ENCODE measurements at places on chromosomes 2 and 18. TPM values are rescaled to one million over a fixed set of nuclear protein-coding genes. Genes with fewer than 3 reads are reported as not detected.

Gene C2orf78
- polyA plus RNA-seq = not detected

- no peak for DNase-seq
Measured at GRCh38 chr2:216363221-216363620, 9.1 kb downstream of the MARCHF4 start.

DNA sequence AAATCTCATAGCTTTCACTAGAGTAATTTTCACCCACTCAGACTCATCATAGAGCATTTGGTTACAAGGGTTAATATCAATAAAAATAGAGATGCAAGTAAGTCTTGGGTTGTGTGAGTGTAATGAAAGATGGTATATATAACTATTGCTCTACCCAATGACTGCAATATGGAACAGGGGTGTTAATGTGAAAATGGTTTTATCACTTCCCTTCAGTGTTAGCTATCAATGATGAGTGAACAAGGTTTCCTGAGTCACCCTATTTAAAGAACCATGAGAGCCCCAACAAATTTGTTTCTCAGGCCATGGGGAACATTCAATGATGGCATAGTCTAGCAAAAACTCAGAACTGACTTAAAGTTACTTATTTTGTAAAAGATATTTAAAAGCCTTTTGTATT lies 1133.6 kb upstream of the ZEB2 start:
- DNase-seq = no peak

Gene GPR75
- polyA plus RNA-seq = 0.51 TPM

- peak; percentile 16 for DNase-seq
Measured at GRCh38 chr18:69636529-69637301, 236.0 kb downstream of the DOK6 start.

Gene FOXI3
- polyA plus RNA-seq = not detected

Gene ARHGEF4
- polyA plus RNA-seq = 3.2 TPM

DNA sequence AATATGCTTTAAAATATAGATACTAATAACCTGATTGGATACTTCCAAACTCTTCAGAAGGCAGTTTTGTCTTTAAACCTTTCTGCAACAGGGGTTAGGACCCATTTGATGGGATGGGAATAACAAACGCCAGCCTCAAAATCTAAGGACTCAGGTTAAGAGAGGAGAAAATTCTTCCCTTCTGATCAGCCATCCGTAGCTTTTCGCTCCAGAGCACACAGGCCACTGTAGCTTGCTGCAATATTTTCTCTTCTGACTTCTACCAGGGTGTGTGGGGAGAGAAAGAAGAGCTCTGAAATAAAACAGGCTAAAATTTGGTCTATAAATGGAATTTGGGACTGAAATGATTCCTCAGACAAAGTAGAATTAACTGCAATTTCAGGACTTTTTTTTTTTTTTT lies 95.1 kb downstream of the ALPK2 start:
- no peak for DNase-seq

GRCh38 chr18:75246721-75247610 lies 36.4 kb downstream of the TSHZ1 start:
- DNase-seq = no peak

Gene SKOR2
- not detected for polyA plus RNA-seq

- DNase-seq = peak; percentile 38
Measured at GRCh38 chr18:9475643-9476591, 604 bp downstream of the RALBP1 start.

- no peak for DNase-seq
Measured at GRCh38 chr2:240717681-240718581, 26.3 kb downstream of the AQP12A start.

DNA sequence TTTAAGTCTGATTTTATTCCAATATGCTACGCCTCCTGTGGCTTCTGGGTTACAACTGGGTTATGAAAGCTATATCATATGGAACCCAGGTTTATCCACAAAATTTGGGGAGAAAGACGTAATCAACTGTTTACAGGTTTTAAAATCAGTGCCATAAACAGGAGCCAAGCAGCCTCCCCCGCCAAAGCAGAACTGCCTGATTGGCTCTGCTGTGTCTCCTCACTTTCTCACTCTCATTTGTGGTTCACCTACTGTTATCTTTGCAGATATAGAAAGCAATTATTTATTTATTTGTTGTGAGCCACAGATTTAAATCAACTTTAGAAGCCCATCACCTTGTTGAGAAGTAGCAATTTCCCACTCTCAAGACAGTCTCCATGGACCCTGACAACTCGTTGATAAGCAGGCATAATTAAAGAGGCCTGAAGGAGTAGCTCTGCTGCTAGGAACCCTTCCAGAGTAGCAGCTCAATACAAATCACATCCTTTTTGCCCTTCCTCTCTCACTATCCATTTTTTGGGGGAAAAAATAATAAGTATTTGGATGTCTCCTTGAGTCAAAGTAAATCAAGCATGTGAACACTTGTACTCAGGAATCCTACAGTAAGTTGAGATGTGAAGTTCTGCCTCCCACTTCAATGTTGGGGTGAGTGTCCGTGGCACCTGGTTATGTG lies 191.0 kb upstream of the CCDC150 start:
- DNase-seq = no peak

DNA sequence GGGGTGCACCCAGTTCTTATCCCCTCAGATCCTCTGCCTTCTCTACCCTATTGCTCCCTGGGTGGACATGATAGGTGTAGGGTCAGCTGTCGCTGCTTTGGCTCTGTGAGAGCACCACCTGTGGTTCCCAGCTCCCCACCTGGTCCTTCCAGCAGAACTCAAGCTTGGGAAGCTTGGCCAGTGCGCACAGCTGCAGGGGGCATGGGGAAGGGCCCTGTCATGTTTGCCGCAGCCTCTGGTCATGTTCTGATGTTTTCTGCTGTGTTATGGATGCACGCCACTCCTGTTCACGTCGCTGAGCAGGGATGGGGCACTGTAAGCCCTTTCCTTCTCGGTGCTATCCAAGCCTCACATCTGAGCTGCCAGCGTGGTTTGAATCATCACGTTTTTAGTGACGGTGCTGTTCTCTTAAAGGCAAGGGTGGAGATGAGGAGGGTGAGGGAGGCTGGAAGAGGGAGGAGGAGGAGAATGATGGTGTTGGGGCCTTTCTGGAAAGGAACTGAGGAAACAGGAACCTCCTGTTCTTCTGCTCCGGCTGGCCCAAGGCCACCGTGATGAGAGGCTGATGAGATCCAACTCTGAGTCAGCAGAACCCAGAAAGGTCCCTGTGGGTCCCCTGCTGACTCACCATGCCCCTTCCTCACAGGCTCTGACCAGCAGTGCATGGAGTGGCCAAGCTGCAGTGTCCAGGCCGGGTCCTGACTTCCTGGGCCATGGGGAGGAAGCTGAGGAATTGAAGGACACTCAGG lies 78.0 kb downstream of the LIPG start:
- no peak for DNase-seq

- no peak for DNase-seq
Measured at GRCh38 chr2:168064011-168064998, 183.1 kb downstream of the STK39 start.

GRCh38 chr2:118834901-118835745 lies 12.3 kb downstream of the EN1 start:
- DNase-seq = no peak

Gene RAB6C
- 0.06 TPM for polyA plus RNA-seq

DNA sequence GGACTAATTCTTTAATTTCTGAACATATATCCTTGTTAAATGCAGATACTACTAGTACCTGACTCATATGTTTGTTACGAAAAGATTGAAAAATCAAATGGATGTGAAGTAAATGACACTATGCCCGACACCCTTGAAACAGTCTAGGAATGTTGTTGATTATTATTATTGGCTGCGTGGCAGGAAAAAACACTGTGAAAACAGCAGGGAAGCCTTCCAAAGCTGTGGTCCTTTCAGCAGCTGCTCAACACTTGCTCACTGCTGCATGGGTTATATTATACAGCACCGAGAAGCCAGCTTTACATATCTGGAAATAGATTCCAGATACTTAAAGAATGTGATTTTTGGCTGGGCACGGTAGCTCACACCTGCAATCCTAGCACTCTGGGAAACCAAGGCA lies 26.5 kb downstream of the CRYGD start:
- DNase-seq = no peak

Gene STK39
- polyA plus RNA-seq = 27.7 TPM

Gene IGFBP2
- polyA plus RNA-seq = 171 TPM

Gene ASB18
- 3.5 TPM for polyA plus RNA-seq

- DNase-seq = no peak
Measured at GRCh38 chr2:236809716-236810115, 240.1 kb downstream of the ACKR3 start.

DNA sequence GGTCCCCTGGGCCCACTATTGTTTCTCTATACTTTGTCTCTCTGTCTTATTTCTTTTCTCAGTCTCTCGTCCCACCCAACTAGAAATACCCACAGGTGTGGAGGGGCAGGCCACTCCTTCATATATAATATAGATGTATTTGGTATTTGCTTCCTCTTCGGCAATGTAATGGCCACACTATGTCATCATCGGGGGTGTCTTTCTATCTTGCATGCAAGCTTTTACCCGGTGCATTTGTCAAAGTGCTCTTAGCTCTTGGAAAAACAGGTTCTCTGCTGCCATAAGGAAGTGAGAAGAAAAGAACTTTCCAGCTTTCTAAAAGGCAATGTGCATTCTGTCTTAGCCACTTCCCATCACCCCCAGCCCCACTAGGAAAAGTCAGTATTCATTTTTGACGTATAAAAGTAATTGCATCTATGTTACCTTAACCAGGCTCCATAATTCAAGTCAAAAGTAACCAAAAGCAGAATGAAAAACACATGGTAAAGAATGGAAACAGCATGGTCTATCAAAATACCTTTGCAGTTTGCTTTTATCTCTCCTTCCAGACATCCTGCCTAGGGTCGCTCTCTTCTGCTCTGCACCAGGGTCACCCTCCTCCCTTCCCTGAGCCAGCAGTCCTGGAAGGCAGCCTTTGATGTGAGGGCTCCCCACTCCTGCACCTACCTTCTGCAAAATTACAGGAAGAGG lies 27.2 kb upstream of the FHL2 start:
- no peak for DNase-seq

GRCh38 chr2:212176151-212176550 lies 362.5 kb downstream of the ERBB4 start:
- no peak for DNase-seq

DNA sequence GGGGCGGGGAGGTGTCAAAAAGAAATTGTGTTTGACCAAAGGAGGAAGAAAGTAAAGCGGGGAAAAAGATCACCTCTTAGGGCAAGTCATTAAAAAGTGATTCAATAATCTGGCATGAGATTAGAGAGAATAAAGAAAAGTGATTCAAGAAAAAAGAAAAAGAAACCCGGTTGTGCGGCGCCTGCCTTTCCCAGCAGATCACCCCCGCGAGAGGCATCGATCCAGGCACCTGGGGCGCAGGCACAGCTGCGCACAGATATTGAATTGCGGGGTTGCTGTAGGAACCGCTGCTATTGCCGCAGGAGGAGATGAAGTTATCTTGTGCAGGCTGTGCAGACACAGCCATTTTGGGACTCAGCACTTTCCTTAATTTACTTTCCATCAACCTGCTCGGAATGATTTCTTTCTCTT lies 71.2 kb downstream of the PLB1 start:
- no peak for DNase-seq

Gene PSMA8
- not detected for polyA plus RNA-seq

DNA sequence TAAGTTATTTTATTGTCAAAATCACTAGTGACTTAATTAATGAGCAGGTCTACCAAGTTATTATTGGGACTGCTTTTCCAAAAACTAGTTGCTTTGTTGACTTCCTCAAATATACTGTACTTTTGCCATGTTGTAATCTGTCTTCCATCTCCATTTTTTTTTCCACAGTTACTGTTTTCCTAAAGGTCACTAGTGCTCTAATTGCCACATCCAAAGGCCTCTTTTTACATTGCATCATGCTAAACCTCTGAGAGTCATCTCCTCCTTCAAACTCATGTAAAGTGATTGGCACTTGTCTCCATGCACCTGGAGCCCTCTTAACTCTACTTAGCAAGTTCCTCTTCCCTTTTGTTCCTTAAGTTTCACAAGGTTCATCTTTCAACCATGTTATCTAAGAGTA lies 11.8 kb downstream of the PMAIP1 start:
- DNase-seq = no peak

DNA sequence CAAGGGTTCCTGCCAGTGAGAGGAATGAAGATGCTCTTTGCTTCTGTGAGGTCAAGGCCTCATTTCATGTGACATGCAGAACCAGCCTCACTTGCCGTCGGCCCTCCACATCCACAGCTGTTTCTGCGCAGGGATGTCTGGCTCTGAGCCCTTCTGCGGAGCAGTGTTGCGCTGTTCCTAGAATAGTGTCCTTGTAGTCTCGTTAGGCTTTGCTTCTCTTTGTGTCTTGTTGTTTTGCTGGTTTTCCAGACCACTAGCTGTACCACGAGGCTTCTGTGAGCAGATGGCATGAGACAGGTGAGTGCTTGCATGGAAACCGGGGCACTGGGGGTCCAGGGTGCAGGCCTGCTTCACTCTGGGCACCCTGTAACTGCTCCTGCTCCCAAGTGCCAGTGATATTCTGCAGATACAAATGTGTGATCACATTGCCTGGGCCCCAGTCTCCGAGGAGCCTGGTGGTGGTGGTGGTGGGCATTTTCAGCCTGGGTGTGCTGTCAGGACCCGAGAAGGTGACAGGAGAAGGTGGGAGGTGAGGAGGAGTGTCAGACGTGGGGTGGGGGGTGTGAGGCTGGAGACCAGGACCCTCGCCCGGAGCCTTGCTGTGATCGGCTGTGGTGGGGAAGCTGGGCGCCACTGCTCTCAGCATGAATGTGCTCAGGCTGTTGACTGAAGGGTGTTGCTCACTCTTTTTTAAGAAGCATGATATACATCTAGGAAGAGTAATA lies 34.3 kb downstream of the LDLRAD4 start:
- no peak for DNase-seq

DNA sequence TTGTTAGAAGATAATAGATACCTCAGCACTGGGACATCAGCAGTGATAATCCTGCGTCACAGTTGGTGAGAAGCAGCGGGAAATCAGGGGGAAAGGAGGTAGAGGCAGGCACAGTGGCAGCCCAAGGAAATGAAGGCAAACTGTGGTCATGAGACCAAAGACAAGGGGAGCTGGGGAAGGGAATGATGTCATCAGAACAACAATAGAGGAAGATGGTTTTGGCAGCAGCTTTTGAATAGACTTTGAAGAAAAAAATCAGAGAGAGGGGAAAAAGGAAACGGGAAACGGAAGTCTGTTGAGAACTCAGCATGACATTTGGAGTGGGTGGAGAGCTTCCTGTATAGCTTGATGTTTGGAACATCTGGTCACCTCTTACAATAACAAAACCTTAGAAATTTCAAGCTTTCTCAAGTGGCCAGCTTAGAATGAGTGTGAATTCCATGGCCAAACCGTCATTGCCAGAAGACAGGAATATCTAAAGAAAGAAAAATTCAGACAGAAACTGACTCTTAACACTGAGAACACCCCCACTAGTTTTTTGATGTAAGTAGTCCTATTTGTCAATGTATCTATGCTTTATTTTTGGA lies 18.4 kb upstream of the YES1 start:
- peak; percentile 51 for DNase-seq

DNA sequence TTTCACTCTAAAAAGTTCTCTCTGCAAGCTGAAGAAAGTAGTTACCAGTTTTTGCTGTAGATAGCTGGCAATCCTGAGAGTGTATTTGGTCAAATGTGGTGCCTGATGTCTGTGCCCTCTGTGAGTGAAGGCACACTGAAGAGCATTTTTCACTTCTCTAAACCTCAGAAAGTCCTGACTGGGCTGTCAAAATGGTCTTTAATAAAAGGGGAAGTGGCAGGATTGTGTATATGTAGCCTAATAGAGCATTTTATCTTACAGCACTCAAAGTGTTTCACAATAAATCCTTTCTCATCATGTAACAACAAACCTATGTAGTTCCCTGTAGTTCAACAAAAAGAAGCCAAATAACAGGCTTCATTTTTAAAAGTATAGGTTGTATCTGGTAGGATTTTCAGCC lies 1552.3 kb upstream of the SLC39A10 start:
- no peak for DNase-seq
